ENCODE measurements at places on chromosomes 2 and 18.

DNA sequence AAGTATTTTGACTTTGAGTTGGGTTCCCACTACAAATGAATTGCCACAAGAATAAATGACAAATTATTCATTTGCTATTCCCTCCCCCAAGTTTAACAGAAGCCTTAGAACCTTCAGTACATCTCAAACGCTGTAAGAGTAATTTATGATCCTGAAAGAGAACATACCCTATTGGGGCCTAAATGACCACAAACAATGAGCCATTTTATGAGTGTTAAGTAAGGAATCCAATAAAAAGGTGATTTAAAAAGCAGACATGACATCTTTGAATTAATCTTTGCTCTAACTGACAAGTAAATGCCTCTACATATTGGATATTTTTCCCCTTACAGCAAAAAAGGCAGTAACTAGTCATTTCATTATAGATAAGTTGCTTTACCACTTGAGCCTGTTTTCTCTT is 136.9 kb downstream of the NRXN1 start:
- no peak for DNase-seq

GRCh38 chr18:24678107-24678506 is 217.7 kb downstream of the HRH4 start:
- DNase-seq: no peak

- DNase-seq: no peak
These were observed 46.1 kb upstream of the CYP26B1 start for GRCh38 chr2:72193723-72194122.

DNA sequence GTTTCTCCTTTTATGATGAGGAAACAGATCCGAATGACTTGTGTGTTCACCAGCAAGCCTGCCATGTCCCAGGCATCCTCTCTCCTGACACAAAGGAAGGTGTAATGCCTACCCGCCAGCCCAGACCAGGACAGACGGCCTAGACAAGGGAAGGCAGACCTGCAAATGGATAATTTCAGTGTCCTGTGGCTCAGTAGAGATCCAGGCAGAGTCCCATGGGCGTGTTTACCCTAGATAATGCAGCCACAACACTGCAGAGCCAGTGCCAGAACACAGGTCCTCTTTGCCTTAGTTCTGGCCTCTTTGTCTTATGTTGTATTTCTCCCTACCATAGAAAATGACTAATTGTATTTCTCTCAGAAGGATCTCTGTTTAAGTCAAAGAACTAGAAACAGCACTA is 12.7 kb downstream of the TRAPPC12 start:
- no peak for DNase-seq

DNA sequence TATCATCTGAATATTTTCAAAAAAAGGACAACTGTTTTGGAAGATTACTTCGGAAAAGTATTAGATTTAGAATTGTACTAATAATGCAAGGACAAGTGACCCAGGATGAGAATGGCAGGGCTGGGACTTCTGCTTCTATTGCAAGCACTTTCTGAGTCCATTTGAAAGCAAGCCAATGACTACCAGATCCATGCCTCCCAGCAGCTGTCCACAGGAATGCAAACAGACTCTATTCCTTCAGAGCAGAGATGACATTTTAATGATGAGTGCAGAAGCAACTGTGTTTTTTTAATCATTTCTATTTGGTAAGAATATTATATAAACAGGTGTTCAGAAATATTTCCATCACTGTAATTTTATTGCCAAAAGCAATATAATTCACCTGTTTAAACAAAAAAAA is 456.7 kb downstream of the SOX11 start:
- no peak for DNase-seq

GRCh38 chr2:197453914-197454398 is 604 bp downstream of the COQ10B start:
- DNase-seq: no peak

GRCh38 chr2:6654279-6654678 is 211.4 kb downstream of the CMPK2 start:
- no peak for DNase-seq

DNA sequence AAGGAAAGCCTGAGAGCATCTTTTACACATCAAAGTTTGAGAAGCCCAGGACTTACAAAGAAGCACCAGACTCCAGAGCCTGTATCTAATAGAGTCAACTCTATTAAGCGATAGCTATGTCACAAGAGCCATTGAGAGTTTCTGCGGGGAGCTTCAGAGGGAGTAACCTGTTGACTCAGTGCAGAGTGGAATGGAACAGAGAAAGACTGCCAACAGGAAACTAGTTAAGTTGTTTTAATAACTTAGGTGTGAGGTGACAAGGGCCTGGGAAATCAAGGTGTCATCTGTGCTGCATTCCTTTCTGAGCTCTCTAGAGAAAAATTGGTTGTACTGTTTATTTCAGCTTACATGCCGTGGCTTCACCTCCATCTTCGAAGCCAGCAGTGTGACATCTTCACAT is 513.8 kb upstream of the POU3F3 start:
- no peak for DNase-seq

GRCh38 chr2:9099341-9099751 is 95.9 kb upstream of the MBOAT2 start:
- DNase-seq: no peak

DNA sequence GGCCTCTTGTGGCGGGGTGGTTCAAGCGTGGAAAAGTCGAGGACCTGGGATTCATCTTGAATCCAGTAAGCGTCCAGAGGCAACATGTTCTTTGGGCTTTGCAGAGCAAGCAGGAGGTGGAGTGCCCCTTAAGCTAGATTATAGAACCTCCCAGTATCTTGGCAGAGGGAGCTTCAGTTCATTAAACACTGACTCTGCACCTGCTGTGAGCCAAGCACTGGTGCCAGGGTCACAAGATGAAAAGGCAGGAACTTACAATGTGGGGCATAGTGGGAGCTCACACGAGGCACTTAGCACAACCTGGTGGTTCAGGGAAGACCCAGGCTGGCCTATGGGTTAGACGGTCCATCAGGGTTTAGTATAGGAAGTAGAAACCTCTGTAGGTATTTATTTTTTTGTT is 7.4 kb upstream of the FZD5 start:
- no peak for DNase-seq

DNA sequence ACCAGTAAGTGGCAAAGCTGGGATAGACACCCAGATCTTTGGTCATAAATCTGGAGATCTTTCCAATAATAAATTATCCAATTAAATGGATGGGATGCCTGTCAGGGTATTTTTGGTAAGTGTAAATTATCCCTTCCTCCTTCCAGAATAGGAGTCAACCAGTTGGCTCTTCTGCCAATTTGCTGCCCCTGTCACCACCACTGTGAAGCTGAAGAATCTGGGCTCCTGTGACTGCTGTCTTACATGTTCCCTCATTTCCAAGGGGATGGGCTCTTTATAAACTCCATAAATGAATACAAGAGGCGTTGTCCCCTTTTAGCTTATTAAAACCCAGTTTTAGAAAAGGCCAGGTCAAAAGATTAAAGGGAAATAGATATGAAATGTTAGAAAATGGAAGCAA is 17.8 kb upstream of the BMP10 start:
- no peak for DNase-seq

GRCh38 chr2:219912491-219912921 is 285.1 kb downstream of the SLC4A3 start:
- no peak for DNase-seq

- DNase-seq: no peak
These were observed 48.5 kb downstream of the SOCS6 start for GRCh38 chr18:70337139-70337972.

GRCh38 chr2:30722936-30723725 is 84.1 kb downstream of the CAPN13 start:
- no peak for DNase-seq

- DNase-seq: no peak
These were observed 219.5 kb downstream of the PTPRM start for GRCh38 chr18:7786569-7786968.

DNA sequence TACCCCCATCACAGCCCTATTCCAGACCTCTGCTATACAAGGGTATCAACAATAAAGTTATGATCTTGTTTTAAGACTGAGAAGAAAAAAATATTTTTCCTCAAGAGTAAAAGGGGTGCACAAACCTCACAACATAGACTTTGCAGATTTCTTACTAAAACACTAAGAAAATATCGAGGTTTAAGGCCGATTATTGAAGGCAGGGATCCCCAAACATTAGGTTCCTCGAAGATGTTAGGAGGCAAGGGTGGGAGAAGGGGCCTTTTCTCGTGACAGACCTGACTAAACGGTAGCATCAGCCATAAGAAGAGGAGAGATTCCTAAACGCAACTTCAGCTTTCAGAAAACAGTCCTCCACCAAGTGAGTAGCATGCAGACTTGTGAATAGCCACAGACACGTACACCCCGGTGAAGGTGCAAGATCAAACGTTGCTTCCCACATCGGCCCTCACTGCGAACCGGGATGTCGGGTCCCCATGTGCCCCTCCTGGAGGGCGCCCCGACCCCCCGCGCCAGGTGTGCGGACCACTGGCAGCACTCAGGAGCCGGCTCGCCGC is 678 bp downstream of the PIAS2 start:
- DNase-seq: peak; percentile 47

- DNase-seq: no peak
These were observed 33.1 kb downstream of the EVA1A start for GRCh38 chr2:75527676-75528075.

- DNase-seq: no peak
These were observed 244.8 kb upstream of the NCKAP5 start for GRCh38 chr2:133812826-133813617.

- DNase-seq: no peak
These were observed 83.0 kb downstream of the TSHZ1 start for GRCh38 chr18:75293591-75293990.

DNA sequence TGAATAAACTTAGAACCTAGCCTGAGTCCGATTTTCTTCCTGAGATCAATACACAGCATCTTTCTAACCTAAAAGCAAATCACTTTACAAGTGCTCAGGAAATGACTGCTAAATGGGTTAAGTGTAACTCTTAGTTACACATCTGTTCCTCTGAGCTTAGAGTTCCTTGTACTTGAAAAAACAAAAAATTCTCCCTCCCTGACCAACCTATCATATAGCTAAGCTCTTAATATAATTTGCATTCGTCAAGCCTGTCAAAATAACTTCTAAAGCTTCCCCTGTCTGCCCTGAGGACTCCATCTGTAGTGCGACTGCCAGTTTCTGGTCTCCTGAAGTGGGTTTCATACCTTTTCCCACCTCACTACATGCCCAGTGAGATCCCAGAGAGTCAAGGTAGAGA is 190.4 kb downstream of the NCK2 start:
- DNase-seq: peak; percentile 38

DNA sequence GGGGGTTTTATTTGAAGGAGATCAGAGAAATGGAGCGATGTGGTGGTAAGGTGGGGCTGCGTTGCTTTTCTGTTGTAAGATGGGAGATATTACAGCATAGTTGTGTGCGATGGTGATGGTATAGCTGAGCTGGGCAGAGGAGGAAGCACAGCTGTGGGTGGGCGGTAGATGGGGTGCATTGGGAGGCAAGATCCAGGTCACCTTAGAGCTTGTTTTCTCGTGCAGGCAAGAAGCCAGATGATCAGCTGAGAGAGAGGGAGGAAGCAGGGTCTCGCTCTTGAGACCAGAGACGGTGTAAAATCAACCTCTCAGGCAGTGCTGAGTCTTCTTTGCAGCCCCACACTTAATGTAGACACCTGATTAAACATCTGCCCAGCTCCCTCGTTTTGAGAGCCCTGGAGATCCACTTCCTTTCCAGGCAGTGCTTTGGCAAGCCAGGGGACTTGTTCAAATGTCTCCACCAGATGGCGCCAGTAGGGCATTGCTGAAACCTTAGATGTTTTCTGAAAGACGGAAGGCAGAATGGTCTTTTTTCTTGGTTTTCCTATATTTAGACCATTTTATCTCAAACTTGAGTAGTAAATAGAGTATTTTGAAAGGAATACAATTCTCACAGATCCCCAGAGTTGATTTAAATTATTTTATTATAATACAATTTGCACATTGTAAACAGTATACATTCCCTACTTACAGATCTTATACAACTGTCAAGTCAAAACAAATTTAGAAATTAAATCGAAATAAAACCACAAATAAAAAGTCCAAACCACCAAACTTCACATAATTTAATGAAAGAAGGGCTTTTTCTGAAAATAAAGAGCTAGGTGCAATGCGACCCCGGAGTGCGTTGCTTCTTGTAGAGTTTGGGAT is 21.1 kb upstream of the LYPD6B start:
- DNase-seq: peak; percentile 69

DNA sequence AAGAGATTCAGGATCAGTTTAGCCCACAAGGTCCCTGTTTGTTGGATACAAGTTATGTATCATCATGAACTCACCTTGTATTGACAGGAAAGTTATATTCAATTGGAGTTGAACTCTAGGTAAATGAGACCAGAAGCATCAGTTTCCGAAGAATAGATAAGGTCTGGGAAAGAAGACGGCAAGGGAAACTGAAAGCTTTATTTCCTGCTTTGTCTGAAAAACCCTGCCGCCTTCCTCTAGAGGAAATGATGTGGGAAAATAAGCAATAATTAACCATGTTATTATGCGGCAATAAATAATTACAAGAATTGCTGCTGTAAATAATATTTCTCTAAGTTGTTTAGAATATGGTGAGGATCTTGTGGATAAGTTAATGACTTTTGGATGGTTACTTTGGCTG is 32.0 kb downstream of the LPIN1 start:
- peak; percentile 34 for DNase-seq

- no peak for DNase-seq
These were observed 125.7 kb downstream of the UXS1 start for GRCh38 chr2:106068451-106068850.

DNA sequence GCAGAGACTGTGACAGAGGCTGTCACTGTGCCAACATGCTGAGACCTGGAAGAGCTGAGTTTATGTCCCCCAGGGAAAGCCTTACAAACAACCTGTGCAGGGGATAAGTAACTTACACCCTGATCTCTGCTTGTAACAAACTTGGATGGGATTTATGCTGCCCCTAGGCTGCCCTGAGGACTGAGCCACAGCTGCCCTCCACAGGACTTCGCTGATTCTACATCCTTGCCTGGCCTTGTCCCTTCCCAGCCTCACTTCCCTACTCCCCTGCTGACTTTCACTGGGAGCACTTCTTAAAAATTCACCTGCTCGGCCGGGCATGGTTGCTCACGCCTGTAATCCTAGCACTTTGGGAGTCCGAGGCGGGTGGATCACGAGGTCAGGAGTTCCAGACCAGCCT is 45.9 kb upstream of the ASAP2 start:
- DNase-seq: no peak

DNA sequence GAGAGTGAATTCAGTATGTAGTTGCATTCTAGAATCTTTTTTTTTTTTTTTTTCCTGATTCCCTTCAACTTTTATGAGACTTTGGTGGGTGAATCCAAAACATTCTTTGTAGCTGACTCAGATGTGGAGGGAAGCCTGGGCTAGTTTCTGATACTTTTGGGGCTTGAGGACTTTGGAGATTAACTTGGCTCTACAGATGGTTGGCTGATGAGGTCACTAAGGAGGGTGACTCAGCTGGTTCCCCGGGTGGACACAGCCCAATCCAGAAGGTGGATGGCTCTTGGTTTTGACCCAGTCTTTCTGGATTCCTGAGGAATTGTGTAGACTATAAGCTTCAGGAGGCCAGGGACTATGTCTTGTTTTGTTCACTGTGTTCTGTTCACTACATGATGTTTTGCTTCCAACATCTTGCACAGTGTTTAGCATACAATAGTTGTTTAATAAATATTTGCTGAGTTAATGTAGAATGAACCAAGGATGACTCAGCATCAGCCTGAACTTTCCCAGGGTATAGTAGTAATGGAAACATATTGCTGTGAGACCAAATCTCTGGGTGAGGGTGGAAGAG is 30.5 kb downstream of the LAMA3 start:
- no peak for DNase-seq

- peak; percentile 15 for DNase-seq
These were observed 1.6 kb downstream of the KANSL1L start for GRCh38 chr2:210169516-210170195.

- DNase-seq: no peak
These were observed 26.9 kb upstream of the ASAP2 start for GRCh38 chr2:9179572-9180201.

GRCh38 chr2:111900859-111901258 is 2.5 kb downstream of the MERTK start:
- no peak for DNase-seq

All from CD4-positive, alpha-beta T cell treated with Interleukin-10 for 1 hour (primary cell).